ENCODE measurements at places on chromosomes 2 and 18.

DNA sequence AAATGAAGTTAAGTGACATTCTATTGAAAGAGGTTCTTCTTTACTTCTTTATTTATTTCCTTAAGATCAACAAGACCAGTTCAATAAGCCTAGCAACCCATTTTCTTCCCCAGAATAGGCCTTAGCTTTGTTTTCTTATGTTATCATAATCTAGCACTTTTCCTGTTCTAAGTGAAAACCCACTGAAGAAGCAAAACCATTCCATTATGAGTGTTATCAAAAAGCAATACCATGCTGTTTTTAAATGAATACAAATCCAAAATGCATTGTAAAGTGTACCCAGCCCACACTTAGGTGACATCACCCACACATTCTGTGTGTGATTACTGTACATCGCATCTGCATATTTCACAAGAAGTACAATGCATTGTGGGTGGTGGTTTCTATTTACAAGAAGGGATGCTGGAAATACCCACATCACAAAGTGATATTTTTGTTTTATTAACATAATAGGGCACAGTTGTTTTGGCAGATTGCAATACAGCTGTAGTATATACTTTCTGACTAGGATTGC lies 679.5 kb downstream of the KCNJ3 start:
- no peak for DNase-seq

DNA sequence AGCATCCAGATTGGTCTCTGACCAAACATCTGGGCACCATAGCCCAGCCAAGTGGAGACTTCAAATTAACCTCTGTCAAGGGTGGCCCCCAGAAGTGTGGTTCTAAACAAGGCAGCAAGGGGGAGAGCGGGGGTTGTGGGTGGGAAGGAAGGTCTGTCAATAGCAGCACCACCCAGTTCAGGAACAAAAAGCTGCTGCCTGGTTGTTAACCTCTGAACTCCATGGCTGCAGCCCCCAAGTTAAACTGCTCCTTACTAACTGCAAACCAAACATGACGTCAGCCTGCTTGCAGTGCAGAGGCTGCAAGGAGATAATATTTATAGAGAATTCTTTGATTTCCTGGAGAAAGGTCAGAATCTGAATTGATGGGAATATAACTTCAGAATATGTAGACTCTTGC lies 76.5 kb downstream of the ARL4C start:
- no peak for DNase-seq

- no peak for DNase-seq
Measured at GRCh38 chr2:100113990-100114433, 28.4 kb downstream of the AFF3 start.

DNA sequence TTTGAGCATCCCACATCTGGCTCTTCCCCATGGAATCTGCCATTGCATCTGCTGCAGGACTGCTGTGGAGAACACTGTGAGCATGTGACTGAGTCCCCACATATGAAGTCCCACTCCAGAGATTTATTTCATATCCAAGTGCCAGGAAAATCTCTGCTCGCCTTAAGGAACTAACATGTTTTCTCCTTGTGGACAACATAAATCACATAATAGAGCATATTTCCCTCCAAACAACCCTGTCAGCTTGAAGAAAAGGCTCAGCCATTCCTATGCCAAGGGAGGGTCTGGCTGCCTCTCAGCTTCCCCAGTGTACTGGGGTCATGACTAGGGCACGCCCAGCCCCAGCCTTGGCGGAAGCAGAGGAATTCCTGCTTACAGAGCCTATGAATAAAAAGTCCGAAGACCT lies 193.7 kb downstream of the DNER start:
- DNase-seq, result no peak

GRCh38 chr2:220276741-220277444 lies 649.5 kb downstream of the SLC4A3 start:
- no peak for DNase-seq

DNA sequence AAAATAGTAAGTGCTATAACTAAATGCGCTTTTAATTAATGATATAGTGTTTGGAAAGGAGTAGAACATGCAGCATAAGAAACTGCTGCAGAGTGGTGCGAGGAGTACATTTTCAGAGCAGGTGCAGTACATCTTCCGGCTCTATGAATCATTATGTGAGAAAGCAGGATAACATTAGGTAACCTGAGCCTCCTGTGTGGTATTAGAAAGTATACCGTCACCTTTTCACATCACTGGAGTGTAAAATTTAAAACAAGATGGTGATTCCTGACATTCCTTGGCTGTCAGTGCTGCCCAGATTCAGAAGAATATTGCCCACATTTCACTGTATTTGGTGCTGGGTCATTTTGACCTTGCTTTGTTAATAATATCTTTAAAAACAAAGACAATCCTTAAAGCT lies 7.8 kb upstream of the DYNC2LI1 start:
- DNase-seq, result no peak

DNA sequence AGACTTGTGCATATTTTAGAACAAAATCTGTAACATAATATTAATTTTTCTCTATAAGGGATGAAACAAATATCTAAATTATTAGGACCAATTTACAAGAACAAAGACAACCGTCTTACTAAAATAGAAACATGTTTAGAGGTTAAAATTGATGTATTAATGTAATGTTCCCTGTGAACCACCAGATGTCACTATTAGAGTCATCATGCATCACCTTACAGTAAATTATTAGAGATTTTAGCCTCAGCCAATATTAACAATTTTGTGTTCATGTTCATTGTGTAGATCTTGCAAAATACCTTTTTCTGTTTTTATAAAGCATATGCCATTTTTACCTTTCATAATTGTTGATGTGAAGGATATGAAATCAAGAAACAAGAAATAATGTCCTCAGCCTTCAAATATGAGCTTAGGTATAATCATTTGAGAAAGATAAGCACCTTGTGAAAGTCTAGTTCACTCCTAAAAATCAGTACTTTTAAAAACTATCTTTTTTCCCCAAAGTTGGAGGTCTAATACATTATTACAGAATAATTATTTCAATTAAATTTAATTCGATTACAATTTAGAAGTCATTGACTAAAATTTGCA lies 344.3 kb upstream of the KCNH7 start:
- no peak for DNase-seq
